ENCODE measurements at places on chromosomes 4 and X.
A peak's percentile ranks its signal among the peaks of the same experiment; 100 is the strongest.

- DNase-seq = peak; percentile 36
Observed at GRCh38 chrX:34877436-34877835, 65.2 kb upstream of the FAM47B start.

GRCh38 chr4:73408181-73408867 lies 4.2 kb downstream of the ALB start:
- DNase-seq = no peak

DNA sequence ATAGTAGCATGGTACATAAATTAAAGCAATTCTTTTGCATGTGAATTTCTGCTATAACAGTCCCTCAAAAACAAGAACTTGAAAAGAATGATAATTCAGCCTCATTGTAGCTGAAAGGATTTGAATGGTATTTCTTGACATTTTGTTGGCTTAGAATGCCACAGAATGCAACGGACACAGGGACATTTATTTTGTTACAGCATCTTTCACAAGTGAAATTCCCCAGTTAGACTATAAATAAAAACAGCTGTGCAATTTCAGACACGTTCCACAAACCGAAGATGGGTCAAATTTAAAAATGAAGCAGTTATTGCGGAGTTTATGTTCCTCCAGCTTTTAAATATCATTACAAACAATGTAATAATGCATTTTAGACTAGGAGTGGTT lies 82.8 kb upstream of the AMELX start:
- no peak for DNase-seq

- DNase-seq = no peak
Observed at GRCh38 chr4:112377594-112378242, 80.5 kb downstream of the ALPK1 start.

GRCh38 chrX:120305531-120306141 lies 5.6 kb downstream of the TMEM255A start:
- DNase-seq = no peak

GRCh38 chr4:94395562-94395961 lies 52.9 kb upstream of the HPGDS start:
- no peak for DNase-seq

DNA sequence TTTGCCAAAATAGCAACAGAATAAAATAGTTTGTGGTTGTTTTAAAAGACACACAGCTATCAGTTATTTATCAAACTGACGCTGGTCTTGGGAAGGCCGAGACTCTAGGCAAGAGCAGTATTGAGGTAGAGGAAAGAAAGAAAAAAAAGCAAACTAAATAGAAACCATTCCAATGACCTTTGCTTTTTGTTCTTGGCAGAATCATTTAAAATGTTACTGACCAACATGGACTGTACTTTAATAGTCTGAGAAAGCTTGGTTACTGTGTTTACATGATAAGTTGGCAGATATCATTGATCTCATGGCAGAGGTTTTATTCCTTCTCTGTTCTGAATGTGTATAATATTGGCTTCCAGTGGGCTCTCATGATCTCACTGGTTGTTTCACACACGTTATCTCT lies 11.9 kb downstream of the CWH43 start:
- DNase-seq = no peak

- DNase-seq = no peak
Observed at GRCh38 chrX:100356351-100356896, 53.6 kb downstream of the PCDH19 start.

GRCh38 chrX:2665387-2666304 lies 25.4 kb upstream of the CD99 start:
- DNase-seq = no peak

- peak; percentile 68 for DNase-seq
Observed at GRCh38 chr4:1938027-1938426, 66.8 kb downstream of the NSD2 start.

- DNase-seq = no peak
Observed at GRCh38 chr4:14742054-14742453, 260.2 kb upstream of the CPEB2 start.

GRCh38 chrX:45584717-45585116 lies 384.0 kb upstream of the DIPK2B start:
- DNase-seq = no peak

DNA sequence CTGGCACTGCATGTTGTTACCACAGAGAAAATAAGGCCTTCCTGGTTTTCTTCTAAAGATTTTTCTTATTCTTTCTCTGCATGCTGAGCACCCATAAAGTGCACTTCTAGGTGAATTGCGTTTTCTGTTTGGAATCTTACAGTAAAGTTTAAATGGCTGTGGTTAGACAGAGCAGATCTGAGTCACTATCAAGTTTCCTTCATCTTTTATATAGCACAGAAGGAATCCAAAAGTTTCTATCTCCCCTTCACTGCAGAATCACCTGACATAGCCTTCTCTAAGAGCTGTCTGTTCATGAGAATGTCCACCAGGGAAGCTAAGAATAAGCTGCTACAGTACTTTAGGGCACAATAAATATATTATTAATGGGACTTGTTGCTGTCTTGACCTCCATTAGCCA lies 455.5 kb upstream of the FAM241A start:
- peak; percentile 83 for DNase-seq

GRCh38 chr4:48436318-48436717 lies 46.8 kb upstream of the SLC10A4 start:
- DNase-seq = no peak

DNA sequence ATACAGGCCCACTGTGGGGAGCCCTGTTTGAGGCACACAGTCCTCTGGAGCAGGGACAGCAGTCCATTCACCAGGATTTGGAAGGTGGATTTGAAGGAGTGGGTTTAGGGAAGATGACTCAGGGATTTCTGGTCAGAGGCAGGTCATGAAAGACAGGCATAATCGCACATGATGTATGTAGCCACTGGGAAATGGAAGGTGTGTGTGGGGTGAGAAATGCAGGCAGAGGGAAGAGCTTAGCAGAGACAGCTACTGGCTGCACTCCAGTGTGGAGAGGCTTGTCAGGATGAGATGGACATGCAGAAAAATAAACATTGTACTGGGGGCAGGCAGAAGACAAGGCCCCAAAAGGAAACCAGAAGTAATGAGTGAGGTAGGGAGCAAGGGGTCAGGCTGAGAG lies 85.2 kb upstream of the STS start:
- DNase-seq = peak; percentile 83

- DNase-seq = peak; percentile 34
Observed at GRCh38 chrX:112642349-112642748, 37.4 kb downstream of the LHFPL1 start.
